ENCODE measurements at places on chromosomes 1 and 21. TPM values are rescaled to one million over a fixed set of nuclear protein-coding genes. Genes with fewer than 3 reads are reported as not detected.
A peak's percentile ranks its signal among the peaks of the same experiment; 100 is the strongest.

- DNase-seq: no peak
- peak overlapping the region; percentile 77 for H3K4me3 ChIP-seq
- peaks cover 9% of the 10 kb centered on the region for H3K4me1 ChIP-seq
- H3K27ac ChIP-seq: peak overlapping the region; percentile 88
- peaks cover 7% of the 10 kb centered on the region for H3K27me3 ChIP-seq
- no peaks in the 10 kb centered on the region for H3K36me3 ChIP-seq
Measured at GRCh38 chr1:244968471-244968871, 104.1 kb upstream of the HNRNPU start.

- H3K27ac ChIP-seq: no peak overlapping the region
- no peak overlapping the region for H3K4me3 ChIP-seq
- peaks cover 26% of the 10 kb centered on the region for H3K4me1 ChIP-seq
- H3K27me3 ChIP-seq: peaks cover 8% of the 10 kb centered on the region
Measured at GRCh38 chr1:9595156-9595967, 6.7 kb downstream of the TMEM201 start.

DNA sequence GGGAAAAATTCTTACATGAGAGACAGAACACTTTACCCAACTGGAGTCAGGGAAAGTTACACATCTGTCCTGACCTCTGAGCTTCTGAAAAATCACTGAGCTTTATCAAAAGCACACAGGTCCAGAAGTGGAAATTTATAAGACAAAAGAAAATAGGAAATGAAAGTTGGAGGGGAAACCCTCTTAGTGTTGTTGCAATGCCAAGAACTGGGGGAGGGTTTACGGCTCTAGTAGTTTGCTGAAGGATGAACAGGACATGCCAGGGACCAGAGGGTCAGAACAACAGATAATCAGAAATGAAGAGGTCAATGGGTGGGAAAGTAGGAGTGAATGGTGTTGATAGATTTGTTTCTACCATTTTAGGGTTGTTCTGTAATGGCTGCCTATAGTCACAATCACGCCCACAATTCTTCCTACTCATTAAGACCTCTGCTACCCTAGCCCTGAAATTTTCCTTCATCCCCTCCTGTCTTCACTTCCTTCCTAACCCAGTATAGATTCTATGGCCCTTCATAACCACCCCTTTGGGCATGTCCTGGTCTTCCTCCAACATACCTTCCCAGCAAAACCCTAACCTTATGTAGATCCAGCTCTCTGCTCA, 30.3 kb upstream of the FMOD start:
- no peak for DNase-seq
- H3K4me1 ChIP-seq: peaks cover 4% of the 10 kb centered on the region
- H3K36me3 ChIP-seq: peaks cover 6% of the 10 kb centered on the region
- no peak overlapping the region for H3K27ac ChIP-seq
- no peak overlapping the region for H3K4me3 ChIP-seq

Gene SV2A
- 34.9 TPM for total RNA-seq

DNA sequence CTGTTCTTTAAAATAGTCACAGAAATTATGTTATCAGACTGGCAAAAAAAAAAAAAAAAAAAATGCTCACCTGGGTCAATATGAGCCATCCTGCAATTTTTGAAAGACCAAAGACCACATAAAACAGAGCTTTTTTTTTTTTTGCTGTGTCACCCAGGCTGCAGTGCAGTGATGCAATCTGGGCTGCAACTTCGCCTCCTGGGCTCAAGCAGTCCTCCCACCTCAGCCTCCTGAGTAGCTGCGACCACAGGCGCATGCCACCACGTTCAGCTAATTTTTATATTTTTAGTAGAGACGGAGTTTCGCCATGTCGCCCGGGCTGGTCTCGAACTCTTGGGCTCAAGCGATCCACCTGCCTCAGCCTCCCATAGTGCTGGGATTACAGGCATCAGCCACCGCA, 62.8 kb downstream of the RGS13 start:
- no peak overlapping the region for H3K4me3 ChIP-seq
- DNase-seq: no peak
- no peaks in the 10 kb centered on the region for H3K4me1 ChIP-seq
- H3K36me3 ChIP-seq: no peaks in the 10 kb centered on the region

DNA sequence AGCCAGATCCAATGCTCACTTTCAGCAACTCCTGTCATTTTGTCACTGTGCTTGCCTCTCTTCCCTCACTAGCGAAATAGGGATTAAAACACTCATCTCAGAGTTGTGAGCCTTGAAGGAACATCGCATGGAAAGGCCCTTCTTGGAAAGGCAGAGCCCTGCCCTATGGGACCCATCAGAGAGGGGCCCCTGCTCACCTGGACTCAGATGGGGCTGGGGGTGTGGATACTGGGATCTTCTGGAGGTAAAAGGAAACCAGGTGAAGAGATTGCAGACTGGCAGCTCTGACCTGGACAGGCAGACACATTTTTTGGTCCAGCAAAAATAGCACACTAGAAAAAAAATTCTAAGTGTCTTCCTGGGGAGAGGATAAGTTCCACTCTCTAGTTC, 54.2 kb upstream of the EPS8L3 start:
- no peak for DNase-seq
- H3K36me3 ChIP-seq: peaks cover 9% of the 10 kb centered on the region

GRCh38 chr1:77706321-77706720, 23.9 kb upstream of the ZZZ3 start:
- no peak overlapping the region for H3K27ac ChIP-seq
- H3K4me1 ChIP-seq: no peaks in the 10 kb centered on the region
- no peak for DNase-seq
- H3K4me3 ChIP-seq: no peak overlapping the region
- no peaks in the 10 kb centered on the region for H3K27me3 ChIP-seq
- H3K36me3 ChIP-seq: no peaks in the 10 kb centered on the region

Gene VCAM1
- total RNA-seq: 0.98 TPM

GRCh38 chr1:185674201-185674600, 60.0 kb upstream of the HMCN1 start:
- H3K4me3 ChIP-seq: no peak overlapping the region
- H3K36me3 ChIP-seq: no peaks in the 10 kb centered on the region
- DNase-seq: no peak
- H3K27me3 ChIP-seq: no peaks in the 10 kb centered on the region

GRCh38 chr1:6593810-6594209, 8.9 kb downstream of the KLHL21 start:
- no peak for DNase-seq
- no peak overlapping the region for H3K4me3 ChIP-seq
- no peaks in the 10 kb centered on the region for H3K36me3 ChIP-seq

Gene RIIAD1
- 3.8 TPM for total RNA-seq

GRCh38 chr1:206690516-206690915, 5.8 kb downstream of the MAPKAPK2 start:
- no peak for DNase-seq
- peaks cover 10% of the 10 kb centered on the region for H3K27me3 ChIP-seq
- H3K4me1 ChIP-seq: peaks cover 73% of the 10 kb centered on the region
- H3K36me3 ChIP-seq: no peaks in the 10 kb centered on the region
- H3K4me3 ChIP-seq: peak overlapping the region; percentile 59

Gene RBBP5
- 20.6 TPM for total RNA-seq

Gene RIPK4
- 2.9 TPM for total RNA-seq

DNA sequence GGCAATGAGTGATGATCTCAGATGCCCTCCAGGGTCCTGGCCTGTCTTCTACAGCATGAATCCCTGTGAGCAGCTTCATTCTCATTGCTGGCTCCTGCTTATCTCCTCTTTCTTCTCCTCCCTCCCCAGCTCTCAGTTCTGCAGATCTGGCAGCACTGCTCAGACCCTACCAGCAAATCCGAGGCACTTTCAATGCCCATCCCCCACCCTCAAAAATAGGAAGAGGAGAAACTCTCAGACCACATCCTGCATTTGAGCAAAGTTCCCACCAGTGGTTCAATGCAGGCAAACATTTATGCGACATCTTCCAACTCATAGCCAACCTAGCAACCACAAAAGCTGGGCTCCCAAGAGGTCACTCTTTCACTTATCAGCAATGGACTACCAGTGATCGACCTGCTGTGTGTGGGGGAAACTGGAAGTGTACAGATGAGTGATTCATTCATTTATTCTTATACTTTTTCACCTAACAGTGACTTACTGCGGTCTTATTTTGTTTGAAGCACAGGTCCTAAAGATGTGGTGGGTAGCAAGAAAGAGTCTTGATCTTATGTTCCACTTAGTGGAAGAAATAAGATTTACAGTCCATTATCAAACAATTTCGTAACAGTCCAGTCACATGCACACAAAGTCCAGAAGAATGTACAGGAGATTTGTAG, 5.8 kb upstream of the CHI3L2 start:
- DNase-seq: no peak
- no peak overlapping the region for H3K27ac ChIP-seq
- H3K4me3 ChIP-seq: no peak overlapping the region
- peaks cover 3% of the 10 kb centered on the region for H3K27me3 ChIP-seq

Gene FCGR1A
- not detected for total RNA-seq

DNA sequence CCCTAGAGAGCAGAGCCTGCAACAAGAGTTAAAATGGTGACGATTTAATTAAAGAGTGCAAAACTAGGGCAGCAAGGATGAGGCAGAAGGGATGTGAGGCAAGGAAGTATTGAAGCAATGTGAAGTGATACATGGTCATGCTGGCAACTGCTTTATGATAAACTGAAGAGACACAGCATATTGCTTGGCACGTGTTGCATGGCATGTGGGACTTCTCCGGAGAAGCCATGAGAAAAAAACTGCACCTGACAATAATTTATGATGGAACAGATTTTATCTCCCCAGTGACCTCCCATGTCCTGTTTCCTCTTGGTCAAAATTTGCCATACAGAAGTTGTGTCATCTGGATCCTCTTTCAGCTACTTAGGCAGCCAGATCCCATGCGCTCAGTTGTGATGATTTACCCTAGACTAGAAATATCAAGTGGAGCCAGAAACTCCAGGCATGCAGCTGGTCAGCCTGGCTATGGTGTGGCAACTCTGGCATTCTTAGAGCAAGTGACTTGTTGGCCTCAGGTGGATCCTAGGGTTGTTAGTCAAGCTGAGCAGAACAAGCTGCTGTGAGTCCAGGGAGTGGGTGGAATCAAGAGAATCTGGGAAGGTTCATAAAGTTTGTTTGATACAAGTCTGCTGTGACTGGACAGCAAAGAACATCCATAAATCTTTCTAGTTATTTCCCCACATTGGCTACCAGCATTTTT, 611.4 kb upstream of the USP24 start:
- no peak overlapping the region for H3K27ac ChIP-seq
- H3K27me3 ChIP-seq: peaks cover 6% of the 10 kb centered on the region
- no peaks in the 10 kb centered on the region for H3K36me3 ChIP-seq
- H3K4me3 ChIP-seq: no peak overlapping the region
- DNase-seq: no peak
- H3K4me1 ChIP-seq: no peaks in the 10 kb centered on the region

Gene PRKAA2
- 1.3 TPM for total RNA-seq

GRCh38 chr1:90704817-90705216, 12.3 kb downstream of the BARHL2 start:
- H3K27ac ChIP-seq: no peak overlapping the region
- peaks cover 23% of the 10 kb centered on the region for H3K27me3 ChIP-seq
- H3K4me1 ChIP-seq: peaks cover 4% of the 10 kb centered on the region
- no peak for DNase-seq
- H3K36me3 ChIP-seq: no peaks in the 10 kb centered on the region

- no peaks in the 10 kb centered on the region for H3K4me1 ChIP-seq
- DNase-seq: no peak
- no peaks in the 10 kb centered on the region for H3K27me3 ChIP-seq
- H3K27ac ChIP-seq: no peak overlapping the region
Measured at GRCh38 chr21:28834335-28835238, 158.1 kb downstream of the LTN1 start.

GRCh38 chr1:101004670-101005069, 20.9 kb downstream of the DPH5 start:
- no peak overlapping the region for H3K4me3 ChIP-seq

Gene KRTAP7-1
- not detected for total RNA-seq

DNA sequence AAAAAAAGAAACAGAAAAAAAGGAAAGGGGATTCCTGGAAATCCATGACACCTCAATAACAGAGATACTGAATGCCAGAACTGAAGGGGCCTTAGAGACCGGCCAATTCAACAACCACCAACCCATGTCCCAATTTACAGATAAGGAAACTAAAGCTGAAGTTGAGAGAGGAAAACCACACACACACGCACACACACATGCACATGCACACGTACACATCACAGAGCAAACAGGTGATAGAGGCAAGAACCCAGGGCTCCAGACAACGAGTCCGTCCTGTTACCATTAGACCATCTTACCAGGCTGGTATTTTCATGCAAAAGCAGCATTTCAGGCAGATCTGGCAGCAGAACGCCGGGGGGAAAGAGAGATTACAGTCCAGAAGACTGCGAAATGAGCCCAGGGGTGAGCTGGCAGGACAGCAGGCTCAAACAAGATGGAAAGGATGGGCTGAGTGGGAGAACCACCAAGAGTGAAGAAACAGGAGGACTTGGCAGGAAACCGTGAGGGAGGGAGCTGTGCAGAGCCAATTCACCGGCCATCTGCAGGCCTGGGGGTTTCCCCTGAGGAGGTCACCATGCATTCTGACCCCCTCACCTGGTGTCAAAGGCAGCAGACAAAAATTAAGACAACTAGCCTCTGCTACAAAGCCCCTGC, 43.5 kb downstream of the PAFAH2 start:
- no peak overlapping the region for H3K4me3 ChIP-seq
- peak overlapping the region; percentile 68 for H3K27ac ChIP-seq
- peaks cover 8% of the 10 kb centered on the region for H3K36me3 ChIP-seq
- no peak for DNase-seq

- no peak overlapping the region for H3K27ac ChIP-seq
- H3K4me1 ChIP-seq: peaks cover 5% of the 10 kb centered on the region
- peaks cover 18% of the 10 kb centered on the region for H3K27me3 ChIP-seq
- H3K36me3 ChIP-seq: peaks cover 5% of the 10 kb centered on the region
- peak overlapping the region; percentile 42 for H3K4me3 ChIP-seq
Measured at GRCh38 chr1:40313958-40314720, 2.9 kb downstream of the COL9A2 start.

- H3K4me1 ChIP-seq: peaks cover 8% of the 10 kb centered on the region
- DNase-seq: no peak
- H3K36me3 ChIP-seq: no peaks in the 10 kb centered on the region
- no peak overlapping the region for H3K27ac ChIP-seq
- H3K27me3 ChIP-seq: peaks cover 2% of the 10 kb centered on the region
- H3K4me3 ChIP-seq: no peak overlapping the region
Measured at GRCh38 chr21:32806810-32807386, 35.3 kb upstream of the PAXBP1 start.

- H3K4me1 ChIP-seq: peaks cover 22% of the 10 kb centered on the region
- H3K36me3 ChIP-seq: no peaks in the 10 kb centered on the region
- no peak for DNase-seq
- H3K4me3 ChIP-seq: no peak overlapping the region
Measured at GRCh38 chr1:23600283-23600682, 41.0 kb upstream of the ID3 start.

GRCh38 chr1:99532276-99532580, 113.7 kb upstream of the PALMD start:
- no peaks in the 10 kb centered on the region for H3K27me3 ChIP-seq
- peaks cover 13% of the 10 kb centered on the region for H3K4me1 ChIP-seq
- no peak for DNase-seq
- H3K4me3 ChIP-seq: no peak overlapping the region
- H3K36me3 ChIP-seq: peaks cover 3% of the 10 kb centered on the region
- H3K27ac ChIP-seq: no peak overlapping the region

GRCh38 chr1:222171005-222171404, 376.9 kb downstream of the HHIPL2 start:
- peaks cover 1% of the 10 kb centered on the region for H3K27me3 ChIP-seq
- H3K36me3 ChIP-seq: peaks cover 26% of the 10 kb centered on the region
- no peak overlapping the region for H3K27ac ChIP-seq
- no peak overlapping the region for H3K4me3 ChIP-seq
- H3K4me1 ChIP-seq: no peaks in the 10 kb centered on the region

- DNase-seq: no peak
- no peak overlapping the region for H3K27ac ChIP-seq
- H3K27me3 ChIP-seq: peaks cover 8% of the 10 kb centered on the region
- peaks cover 9% of the 10 kb centered on the region for H3K4me1 ChIP-seq
- H3K4me3 ChIP-seq: peak overlapping the region; percentile 74
Measured at GRCh38 chr1:227728892-227729143, 6.3 kb downstream of the JMJD4 start.

Gene INKA2
- 112 TPM for total RNA-seq

Gene SHE
- total RNA-seq: 0.07 TPM

Data from glutamatergic neuron (in vitro differentiated cells).